ENCODE measurements at places on chromosomes 5 and 9.

GRCh38 chr9:295576-295975 lies 80.9 kb downstream of the DOCK8 start:
- no peak for DNase-seq

- DNase-seq, result no peak
Measured at GRCh38 chr9:87556039-87556438, 58.4 kb downstream of the DAPK1 start.

DNA sequence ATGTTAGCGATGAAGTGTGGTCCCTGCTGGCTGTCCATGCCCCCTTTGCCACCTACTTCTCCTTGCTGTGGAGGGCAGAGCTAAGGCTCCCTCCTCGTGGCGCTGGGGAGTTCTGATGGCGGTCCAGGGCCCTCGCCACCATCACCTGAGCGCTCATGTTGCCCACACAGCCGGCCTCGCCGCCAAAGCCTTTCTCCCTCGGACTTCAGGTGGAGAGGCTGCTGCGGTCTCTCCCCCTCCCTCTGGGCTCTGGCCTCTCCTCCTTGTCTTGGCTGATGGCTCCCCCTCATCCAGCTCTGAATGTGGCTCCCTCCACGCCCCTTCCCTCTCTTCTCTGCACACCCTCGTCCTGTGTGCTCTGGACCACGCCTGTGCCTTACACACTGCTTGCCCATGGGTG lies 14.5 kb upstream of the LPCAT1 start:
- peak; percentile 16 for DNase-seq

DNA sequence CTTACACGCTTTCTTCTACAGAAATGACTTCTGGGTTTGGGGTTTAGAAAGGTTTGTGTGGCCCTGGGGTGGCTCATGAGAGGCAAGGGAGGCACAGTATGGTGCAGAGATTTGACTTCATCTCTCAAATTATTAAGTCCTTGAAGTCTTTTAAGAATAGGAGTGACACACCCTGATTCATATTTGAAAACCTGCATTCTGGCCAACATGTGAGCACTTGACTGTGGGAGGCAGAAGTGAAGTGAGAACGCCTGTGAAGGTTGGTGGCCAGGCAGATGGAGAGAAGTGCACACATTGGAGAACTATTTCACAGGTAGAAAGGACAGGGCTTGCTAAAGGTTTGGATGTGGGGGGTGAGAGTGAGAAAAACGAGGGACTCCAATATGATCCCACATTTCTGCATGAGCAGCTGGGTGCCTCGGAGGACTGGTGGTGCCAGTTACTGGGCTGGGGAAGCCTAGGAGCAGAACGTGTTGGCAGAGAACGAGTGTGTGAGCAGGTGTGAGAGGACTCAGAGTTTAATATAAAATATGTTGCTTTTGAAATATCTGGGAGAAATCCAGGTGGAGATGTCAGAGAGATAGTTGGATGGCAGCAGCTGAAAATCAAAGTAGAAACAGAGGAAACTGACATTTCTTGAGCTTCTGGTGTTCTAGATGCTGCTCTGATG lies 240.0 kb upstream of the ADAMTSL1 start:
- DNase-seq, result no peak

GRCh38 chr9:15187589-15187988 lies 119.4 kb downstream of the TTC39B start:
- DNase-seq, result no peak

DNA sequence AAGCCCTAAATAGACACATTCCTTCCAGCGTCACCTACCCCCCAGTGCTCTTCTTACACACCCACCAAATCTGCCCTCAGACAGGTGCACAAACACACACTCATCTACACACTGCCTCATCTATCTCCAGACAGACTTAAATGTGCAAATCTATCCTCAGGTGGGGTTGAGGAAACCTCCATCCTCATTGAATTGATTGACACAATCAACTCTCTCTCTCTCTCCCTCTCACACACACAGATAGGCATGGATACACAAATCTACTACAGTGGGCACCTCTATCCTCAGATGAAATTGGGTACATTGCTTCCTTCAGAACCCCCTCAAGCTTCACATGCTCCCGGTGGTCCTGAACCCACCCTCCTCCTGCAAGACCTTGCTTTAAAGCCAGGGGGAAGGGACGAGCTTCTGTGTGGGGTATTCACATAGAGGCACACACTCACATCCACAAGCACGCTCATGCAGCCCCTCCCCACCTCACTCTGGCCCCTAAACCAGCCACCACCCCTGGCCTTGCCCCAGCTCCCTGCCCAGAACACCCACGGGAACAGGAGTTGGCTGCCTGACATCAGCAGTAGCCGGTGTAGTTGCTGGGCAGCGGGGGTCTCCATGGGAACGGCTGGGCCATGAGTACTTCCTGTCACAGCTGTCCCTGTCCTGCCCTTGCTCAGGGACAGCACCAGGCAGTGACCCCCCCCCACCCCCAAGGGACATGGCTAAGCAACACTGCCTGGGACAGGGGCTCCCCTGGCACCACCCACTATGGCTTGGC lies 22.8 kb downstream of the PCDH1 start:
- peak; percentile 48 for DNase-seq

GRCh38 chr5:67974054-67974453 lies 241.5 kb upstream of the PIK3R1 start:
- no peak for DNase-seq

- DNase-seq, result peak; percentile 89
Measured at GRCh38 chr5:35202319-35203111, 27.8 kb downstream of the PRLR start.

DNA sequence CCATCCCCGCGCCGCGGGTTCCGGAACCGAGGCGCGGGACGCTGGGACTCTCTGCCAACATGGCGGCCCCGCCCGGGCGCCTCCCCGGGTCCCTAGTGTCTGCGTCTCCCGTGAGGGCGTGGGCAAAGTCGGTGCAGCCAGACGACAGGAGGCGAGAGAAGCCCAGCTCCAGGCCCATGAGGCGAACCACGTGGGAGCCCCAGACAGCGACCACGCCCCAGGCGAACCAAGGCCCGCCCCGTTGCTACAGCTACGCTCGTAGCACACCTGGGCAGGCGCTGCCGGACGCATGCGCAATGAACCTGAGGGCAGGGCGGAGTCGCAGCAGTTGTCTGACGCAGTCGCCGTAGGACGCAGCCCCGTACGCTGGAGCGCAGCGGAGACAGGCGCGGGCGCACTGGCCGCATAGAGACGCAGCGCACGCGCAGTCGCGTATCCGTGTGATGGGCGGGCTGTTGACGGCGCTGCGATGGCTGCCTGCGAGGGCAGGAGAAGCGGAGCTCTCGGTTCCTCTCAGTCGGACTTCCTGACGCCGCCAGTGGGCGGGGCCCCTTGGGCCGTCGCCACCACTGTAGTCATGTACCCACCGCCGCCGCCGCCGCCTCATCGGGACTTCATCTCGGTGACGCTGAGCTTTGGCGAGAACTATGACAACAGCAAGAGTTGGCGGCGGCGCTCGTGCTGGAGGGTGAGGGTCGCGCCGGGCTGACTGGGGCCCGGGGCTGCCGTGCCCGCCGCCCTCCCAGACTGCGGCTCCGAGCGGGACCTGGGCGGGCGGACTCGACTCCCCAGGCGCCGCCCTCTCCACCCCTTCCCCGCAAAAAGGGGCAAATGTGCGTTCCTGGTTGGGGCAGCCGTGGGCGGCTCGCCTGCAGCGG lies at the start of gene MAN1B1:
MAN1B1 (plus strand) TSS at position 455 of the 878 bp plus-strand sequence; CDS start at position 470, 15 bp downstream.
- DNase-seq, result peak; percentile 99

- DNase-seq, result peak; percentile 77
Measured at GRCh38 chr5:141637123-141637766, 448 bp downstream of the RELL2 start.

DNA sequence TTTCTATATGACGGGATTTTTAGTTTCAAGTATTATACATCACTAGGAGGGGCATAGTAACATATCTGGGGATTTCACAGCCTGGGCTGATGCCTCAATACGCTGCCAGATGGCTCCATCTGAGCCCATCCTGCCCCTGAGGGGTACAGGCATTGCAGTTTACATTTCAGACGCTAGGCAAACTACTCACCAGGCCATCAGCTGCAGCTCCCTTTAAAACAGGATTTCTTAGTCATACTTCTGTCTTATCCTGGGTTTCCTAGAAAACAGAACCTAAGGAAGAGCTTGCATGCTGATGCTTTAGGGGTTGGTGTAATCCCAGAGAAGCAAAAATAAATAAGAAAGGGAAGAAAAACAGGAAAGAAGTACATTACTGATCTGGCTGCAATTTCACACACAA lies 372.8 kb upstream of the PIK3R1 start:
- peak; percentile 53 for DNase-seq

DNA sequence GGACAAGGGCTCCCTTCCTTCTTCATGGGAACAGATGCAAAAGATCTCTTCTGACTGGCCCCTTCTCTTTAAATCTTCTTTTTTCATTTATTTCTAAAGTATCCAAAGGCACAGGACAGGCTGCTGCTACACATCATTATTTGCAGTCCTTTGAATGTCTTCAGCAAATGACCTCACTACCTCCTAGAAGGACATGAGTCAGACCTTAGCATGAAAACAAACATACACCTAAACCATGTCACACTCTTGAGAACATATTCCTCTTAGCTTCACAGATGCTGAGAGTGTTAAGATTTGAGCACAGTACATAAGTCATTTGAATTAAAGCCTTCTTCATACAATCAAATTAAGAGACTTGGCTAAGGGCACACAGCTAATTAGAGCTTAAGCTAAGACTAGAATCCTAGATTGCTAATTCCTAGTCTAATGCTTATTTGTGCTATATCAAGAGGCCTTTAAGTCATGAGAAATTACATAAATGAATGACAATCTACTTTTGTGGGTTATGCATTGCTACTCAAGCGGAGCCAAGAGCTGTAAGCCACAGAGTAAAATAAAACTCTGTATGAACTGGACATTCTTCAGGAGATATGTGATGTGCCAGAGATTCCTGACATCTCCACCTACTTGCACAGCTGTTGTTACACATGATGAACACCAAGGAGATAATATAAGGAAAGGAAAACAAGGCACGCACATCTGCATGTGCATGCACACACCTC lies 109.1 kb upstream of the PTGER4 start:
- DNase-seq, result no peak

DNA sequence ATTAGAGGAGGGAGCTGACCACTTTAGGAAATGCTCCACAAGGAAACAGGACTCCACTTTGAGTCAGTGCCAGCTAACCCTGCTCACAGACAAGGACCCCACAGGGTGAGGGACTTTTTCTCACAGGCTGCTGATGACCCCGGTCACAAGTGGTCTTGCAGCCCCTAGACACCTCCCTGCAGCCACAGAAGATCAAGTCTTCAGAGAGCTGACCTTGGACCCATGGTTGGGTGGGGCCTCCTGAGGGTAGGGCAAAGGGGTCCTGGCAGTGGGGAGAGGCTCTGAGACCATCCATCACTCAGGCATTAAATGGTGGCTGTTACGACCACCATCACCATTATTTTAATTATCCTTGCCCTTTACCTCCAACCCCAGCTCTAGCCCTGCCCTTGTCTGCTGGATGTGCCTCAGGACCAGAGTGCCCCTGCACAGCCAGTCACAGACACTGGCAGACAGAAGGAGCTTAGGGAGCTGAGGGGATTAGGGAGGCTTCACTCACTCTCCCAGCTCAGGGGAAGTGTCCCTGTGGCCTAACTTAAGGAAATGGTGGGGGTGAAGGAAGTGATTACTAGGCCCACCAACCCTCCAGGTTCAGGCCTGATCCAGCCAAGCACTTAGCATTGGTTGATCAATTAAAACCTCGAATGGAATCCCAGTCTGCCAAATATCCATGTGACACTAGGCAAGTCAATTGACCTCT lies 1.6 kb downstream of the ACSL6 start:
- peak; percentile 40 for DNase-seq

DNA sequence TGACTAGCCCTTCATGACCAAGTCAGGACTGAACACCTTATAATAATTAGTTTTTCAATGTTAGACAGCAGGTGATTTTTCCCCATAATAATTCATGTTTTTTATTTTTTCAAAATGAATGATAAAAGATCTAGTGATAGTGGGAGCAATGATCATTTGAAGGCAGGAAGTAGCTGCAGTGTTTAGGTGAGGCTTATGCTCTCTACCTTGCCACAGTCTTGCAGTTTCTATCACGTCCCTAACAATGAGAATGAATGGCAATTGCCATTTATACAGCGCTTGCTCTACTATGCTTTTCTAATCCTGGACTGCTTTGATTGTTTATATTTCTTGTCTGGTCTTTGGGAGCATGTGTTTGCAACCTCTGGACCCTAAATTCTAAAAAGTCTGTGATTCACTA lies 367.8 kb upstream of the RIOK2 start:
- DNase-seq, result no peak

- DNase-seq, result no peak
Measured at GRCh38 chr5:138568061-138568824, 7.0 kb downstream of the HSPA9 start.

DNA sequence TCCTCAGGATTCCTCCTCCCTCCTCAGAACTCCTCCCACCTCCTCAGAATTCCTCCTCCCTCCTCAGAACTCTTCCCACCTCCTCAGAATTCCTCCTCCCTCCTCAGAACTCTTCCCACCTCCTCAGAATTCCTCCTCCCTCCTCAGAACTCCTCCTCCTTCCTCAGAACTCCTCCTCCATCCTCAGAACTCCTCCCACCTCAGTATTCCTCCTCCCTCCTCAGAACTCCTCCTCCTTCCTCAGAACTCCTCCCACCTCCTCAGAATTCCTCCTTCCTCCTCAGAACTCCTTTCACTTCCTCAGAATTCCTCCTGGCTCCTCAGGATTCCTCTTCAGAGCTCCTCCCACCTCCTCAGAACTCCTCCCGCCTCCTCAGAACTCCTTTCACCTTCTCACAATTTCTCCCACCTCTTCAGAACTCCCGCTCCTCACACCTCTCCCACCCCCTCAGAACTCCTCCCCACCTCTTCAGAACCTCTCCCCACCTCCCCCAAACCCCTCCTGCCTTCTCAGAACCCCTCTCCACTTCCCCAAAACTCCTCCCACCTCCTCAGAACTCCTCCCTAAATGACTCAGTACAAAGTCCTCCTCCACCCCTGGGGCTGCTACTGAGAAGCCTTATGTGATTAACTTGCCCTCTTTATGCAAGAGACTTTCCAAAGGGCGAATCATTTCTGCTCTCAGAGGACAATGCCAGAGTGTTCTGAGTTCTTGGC lies 23.2 kb downstream of the SLC46A2 start:
- DNase-seq, result peak; percentile 80

GRCh38 chr5:107616213-107616612 lies 54.5 kb downstream of the EFNA5 start:
- no peak for DNase-seq

GRCh38 chr9:11319538-11319937 lies 706.7 kb upstream of the PTPRD start:
- DNase-seq, result peak; percentile 61

GRCh38 chr5:134240421-134240962 lies 14.6 kb upstream of the PPP2CA start:
- peak; percentile 52 for DNase-seq

DNA sequence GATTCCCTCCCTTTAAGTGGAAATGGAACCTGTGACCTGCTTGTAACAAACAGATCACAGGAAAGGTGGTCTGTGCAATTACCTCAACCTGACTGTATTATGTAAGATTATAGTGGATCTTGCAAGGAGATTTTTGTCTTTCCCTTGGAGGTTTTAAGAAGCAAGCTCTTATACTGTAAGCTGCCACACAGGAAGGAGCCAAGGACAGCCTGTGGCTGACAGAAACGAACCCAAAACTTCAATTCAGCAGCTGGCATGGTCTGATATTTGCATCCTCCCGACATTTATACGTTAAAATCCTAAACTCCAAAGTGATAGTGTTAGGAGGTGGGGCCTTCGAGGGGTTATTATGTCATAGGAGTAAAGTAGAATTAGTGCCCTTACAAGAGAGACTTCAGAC lies 711.8 kb upstream of the CTNND2 start:
- no peak for DNase-seq
